ENCODE measurements at places on chromosomes 12 and 14. TPM values are rescaled to one million over a fixed set of nuclear protein-coding genes. Genes with fewer than 3 reads are reported as not detected.

HCAR1 gene
- not detected for total RNA-seq

SYCP3 gene
- not detected for total RNA-seq

AQP2 gene
- not detected for total RNA-seq

KIF5A gene
- total RNA-seq, result 0.18 TPM

NOC4L gene
- 63.3 TPM for total RNA-seq

FICD gene
- 2.1 TPM for total RNA-seq

CYP46A1 gene
- 0.19 TPM for total RNA-seq

TAS2R8 gene
- total RNA-seq, result not detected

EPYC gene
- total RNA-seq, result not detected

RNASE3 gene
- not detected for total RNA-seq

GSC gene
- 0.58 TPM for total RNA-seq

IFNG-AS1 gene
- not detected for total RNA-seq

INSM2 gene
- not detected for total RNA-seq

KRT72 gene
- not detected for total RNA-seq

PCED1B gene
- 27.6 TPM for total RNA-seq

AMHR2 gene
- 2.1 TPM for total RNA-seq

FAM181A gene
- not detected for total RNA-seq

SIX4 gene
- 3.8 TPM for total RNA-seq

ADAMTS20 gene
- not detected for total RNA-seq

APOLD1 gene
- total RNA-seq, result 0.16 TPM

CMKLR1 gene
- total RNA-seq, result not detected

MYH7 gene
- total RNA-seq, result not detected

PLA2G1B gene
- not detected for total RNA-seq

DIO2 gene
- total RNA-seq, result 3.5 TPM

AMN gene
- 0.21 TPM for total RNA-seq

RNASE4 gene
- 4.3 TPM for total RNA-seq

PLEKHD1 gene
- not detected for total RNA-seq

RILPL1 gene
- 14.1 TPM for total RNA-seq

SLC2A13 gene
- 4.0 TPM for total RNA-seq

GLIPR1L1 gene
- not detected for total RNA-seq

TSPAN19 gene
- total RNA-seq, result not detected

MYF6 gene
- not detected for total RNA-seq

MYF5 gene
- not detected for total RNA-seq

SLC6A15 gene
- 4.1 TPM for total RNA-seq

IQSEC3 gene
- not detected for total RNA-seq

IL31 gene
- not detected for total RNA-seq

CD69 gene
- total RNA-seq, result not detected

PIWIL1 gene
- total RNA-seq, result not detected
